Activated CD8-positive, alpha-beta T cell treated with anti-CD3 and anti-CD28 coated beads for 36 hours (primary cell): ENCODE measurements at places on chromosomes 2 and 18. TPM values are rescaled to one million over a fixed set of nuclear protein-coding genes. Genes with fewer than 3 reads are reported as not detected.
A peak's percentile ranks its signal among the peaks of the same experiment; 100 is the strongest.

DNA sequence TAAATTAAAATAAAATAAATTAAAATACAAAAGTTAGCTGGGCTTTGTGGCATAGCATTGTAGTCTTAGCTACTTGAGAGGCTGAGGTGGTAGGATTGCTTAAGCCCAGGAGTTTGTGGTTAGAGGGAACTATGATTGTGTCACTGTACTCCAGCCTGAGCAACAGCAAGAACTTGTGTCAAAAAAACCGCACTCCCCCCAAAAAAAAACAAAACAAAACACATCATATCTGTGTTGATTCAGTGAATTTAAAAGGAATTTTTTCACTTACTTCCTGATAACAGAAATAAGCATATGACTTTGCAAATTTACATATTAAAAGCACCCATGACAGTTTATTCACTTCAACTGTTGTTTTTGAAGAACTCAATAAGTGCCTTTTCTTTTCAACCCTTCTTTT, 68.1 kb upstream of the PELI1 start:
- H3K4me3 ChIP-seq: no peak overlapping the region
- no peak for DNase-seq
- H3K4me1 ChIP-seq: peaks cover 66% of the 10 kb centered on the region
- no peaks in the 10 kb centered on the region for H3K36me3 ChIP-seq

GRCh38 chr2:241900251-241901017, 30.9 kb downstream of the RTP5 start:
- H3K27ac ChIP-seq: no peak overlapping the region

DNA sequence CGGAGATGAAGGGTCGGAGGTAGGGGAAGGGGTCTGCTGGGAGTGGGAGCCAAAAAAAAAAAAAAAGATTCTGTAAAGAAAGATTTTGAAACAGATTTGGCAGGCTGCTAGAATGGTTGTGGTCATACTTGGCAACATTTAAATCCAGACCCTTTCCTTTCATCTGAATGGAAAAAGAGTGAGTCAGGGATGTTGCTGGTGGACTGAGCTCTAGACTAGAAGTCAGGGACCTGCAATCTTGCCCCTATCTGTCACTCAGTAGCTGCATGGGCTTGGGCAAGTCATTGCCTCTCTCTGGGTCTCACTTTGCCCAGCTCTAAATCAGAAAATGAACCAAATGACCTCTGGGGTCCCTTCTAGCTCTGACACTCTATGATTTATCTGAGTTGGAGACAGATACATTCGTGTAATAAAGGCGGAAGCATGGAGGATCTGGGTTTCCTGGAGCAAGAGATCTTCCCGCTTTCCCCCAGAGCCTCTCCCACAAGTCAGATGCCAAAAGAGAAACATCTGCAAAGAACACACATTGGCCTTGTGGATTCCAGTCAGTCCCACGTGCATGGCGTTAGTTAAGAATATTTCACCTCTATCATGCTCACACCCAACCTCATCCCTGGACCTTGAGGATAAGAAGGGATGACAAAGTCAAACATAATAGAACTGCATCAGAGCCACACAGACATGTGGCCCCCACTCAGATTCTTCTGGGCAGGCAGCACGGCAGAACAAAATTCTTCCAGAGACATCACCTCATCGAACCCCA, 58.5 kb downstream of the ADD2 start:
- no peaks in the 10 kb centered on the region for H3K27me3 ChIP-seq
- DNase-seq: peak; percentile 5
- no peak overlapping the region for H3K4me3 ChIP-seq
- peak overlapping the region; percentile 76 for H3K27ac ChIP-seq

DNA sequence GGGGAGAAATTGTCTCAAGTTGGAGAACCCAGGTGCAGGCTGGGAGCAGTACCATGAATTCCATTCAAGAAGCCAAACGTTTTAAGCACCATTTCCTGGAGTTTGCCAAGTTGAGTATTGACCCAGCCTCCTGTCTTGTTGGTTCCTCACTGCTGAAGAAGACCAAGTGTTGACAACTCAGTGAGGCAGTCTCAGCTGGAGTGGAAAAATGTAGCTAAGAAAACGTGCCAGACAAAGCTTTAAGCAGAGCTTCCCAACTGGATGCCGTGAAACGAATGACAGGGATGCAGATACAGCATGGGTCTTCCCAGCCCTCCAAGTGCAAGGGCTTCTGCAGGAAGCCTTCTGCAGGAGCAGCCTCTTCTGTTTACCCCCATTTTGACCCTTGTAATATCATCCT, 778 bp upstream of the INPP1 start:
- no peak overlapping the region for H3K27ac ChIP-seq
- peak overlapping the region; percentile 72 for H3K4me3 ChIP-seq
- DNase-seq: no peak
- peaks cover 1% of the 10 kb centered on the region for H3K27me3 ChIP-seq

DNA sequence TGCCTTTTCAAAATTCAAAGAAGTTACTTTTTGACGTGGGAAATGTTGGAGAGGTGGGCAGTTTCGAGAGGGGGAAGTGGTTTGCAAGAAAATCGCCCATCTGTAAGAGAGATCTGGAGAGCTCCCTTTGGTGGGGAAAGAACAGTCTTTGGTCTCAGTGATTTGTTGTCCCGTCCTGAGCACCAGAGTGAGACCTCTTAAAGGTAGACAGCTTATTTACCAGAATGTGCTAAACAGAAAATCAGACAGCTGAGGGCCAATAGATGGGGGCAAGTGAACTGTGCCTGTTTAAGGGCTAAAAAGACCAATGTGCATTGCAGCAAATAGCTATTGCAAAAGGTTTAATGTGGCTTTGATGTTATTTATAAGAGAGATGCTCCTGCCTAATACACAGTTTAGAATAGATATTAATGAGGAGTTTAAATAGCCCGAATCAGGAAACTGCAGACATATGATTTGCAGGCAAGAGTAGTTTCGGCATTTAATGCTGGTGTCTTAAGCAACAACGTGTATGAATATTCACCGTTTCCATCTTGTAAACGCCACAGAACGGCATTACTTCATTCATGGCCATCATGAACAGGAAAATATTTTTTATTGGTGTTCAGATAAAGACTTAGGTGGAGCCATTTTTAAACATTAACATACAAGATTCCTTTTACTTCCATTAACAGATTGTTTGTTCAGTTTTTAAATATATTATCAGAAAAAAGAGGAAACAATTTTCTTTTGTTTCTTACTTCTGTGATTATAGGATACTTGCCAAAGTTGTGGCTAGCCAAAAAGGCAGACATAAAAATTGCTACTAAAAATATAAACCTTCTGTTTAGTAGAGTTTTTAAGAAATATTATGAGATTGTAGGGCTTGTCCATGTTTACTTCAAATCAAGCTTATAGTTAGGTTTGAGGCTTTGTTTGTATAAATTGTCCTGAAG, 29.6 kb downstream of the ARHGAP15 start:
- no peak for DNase-seq
- H3K27ac ChIP-seq: peak overlapping the region; percentile 75
- peak overlapping the region; percentile 5 for H3K4me3 ChIP-seq

GRCh38 chr2:241548451-241548835, 10.1 kb upstream of the BOK start:
- no peaks in the 10 kb centered on the region for H3K36me3 ChIP-seq
- no peaks in the 10 kb centered on the region for H3K4me1 ChIP-seq
- DNase-seq: no peak
- H3K27ac ChIP-seq: no peak overlapping the region
- H3K4me3 ChIP-seq: no peak overlapping the region

DNA sequence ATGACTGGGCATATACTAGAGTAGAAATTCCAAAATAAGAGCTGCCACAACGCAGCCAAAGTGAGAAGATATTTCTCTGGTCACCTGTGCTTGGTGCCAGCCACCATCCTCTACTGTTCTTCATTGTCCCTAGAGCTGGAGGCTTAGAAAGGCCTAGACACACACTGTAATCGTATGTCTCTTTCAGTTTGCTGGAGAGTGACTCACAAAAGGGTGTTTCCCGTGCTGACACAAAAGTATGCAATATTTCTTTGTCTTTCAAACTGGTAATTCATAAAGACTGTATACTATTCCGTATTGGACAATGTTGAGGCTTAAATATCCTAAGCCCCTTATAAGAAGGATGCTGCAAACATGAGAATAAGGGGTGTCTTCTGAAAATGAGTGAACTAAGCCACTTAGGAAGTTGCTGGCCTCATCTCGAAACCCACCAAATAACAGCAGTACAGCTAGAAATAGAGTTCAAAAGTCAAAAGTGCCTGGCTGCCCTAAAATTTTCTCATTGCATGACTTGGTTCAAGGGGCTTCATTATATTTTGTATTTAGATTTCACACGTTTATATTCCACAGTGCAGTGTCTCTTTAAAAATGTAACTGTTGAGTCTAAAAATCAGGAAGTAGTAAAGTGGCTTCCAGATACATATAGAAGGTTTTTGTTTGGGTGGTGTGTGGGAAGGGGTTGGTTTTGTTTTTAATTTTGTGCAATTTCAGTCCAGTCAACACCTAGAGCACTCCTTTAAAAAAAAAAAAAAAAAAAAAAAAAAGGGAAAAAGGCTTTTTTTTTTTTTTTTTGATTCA, 601.1 kb downstream of the ARHGAP15 start:
- H3K36me3 ChIP-seq: peaks cover 13% of the 10 kb centered on the region
- peak overlapping the region; percentile 22 for H3K4me3 ChIP-seq
- H3K27ac ChIP-seq: peak overlapping the region; percentile 94
- peaks cover 50% of the 10 kb centered on the region for H3K4me1 ChIP-seq
- DNase-seq: peak; percentile 39

- peak overlapping the region; percentile 94 for H3K27ac ChIP-seq
- H3K4me3 ChIP-seq: peak overlapping the region; percentile 98
- no peaks in the 10 kb centered on the region for H3K27me3 ChIP-seq
- H3K4me1 ChIP-seq: peaks cover 46% of the 10 kb centered on the region
- peaks cover 34% of the 10 kb centered on the region for H3K36me3 ChIP-seq
Measured at GRCh38 chr2:96143848-96144480, 1.3 kb downstream of the DUSP2 start.

- no peak overlapping the region for H3K27ac ChIP-seq
- no peak overlapping the region for H3K4me3 ChIP-seq
- H3K36me3 ChIP-seq: no peaks in the 10 kb centered on the region
- DNase-seq: no peak
Measured at GRCh38 chr2:20604951-20605381, 45.9 kb downstream of the HS1BP3 start.

GRCh38 chr18:43893001-43893637, 615.8 kb upstream of the SYT4 start:
- no peak overlapping the region for H3K4me3 ChIP-seq
- no peaks in the 10 kb centered on the region for H3K36me3 ChIP-seq
- no peak overlapping the region for H3K27ac ChIP-seq
- DNase-seq: no peak

GPAT2 gene
- 9.7 TPM for total RNA-seq

POTEE gene
- 0.61 TPM for total RNA-seq

LHCGR gene
- not detected for total RNA-seq

IL1B gene
- not detected for total RNA-seq
